ENCODE measurements at places on chromosomes 11 and 22.
A peak's percentile ranks its signal among the peaks of the same experiment; 100 is the strongest.

GRCh38 chr11:46034041-46034440 lies 87.2 kb downstream of the PHF21A start:
- DNase-seq = no peak

DNA sequence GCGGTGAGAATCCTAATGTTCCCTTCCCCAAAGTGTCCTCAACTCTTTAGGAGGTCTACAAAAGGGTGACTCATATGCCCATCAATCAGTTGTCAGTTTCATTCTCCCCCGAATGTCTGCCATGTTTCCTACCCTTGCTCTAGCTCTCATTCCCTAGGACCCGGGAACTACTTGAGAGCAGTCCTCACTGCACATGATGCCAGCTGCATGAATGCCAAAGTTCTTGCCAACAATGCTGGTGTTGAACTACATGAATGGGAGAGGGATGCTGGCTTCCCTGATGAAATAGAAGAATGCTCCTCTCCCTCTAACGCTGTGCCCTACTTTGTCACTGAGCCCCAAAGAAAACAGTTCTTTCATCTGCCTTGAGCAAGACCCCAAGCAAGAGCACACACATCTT lies 12.5 kb upstream of the FSHB start:
- DNase-seq = no peak

GRCh38 chr22:18906896-18907295 lies 776 bp downstream of the DGCR6 start:
- DNase-seq = no peak

DNA sequence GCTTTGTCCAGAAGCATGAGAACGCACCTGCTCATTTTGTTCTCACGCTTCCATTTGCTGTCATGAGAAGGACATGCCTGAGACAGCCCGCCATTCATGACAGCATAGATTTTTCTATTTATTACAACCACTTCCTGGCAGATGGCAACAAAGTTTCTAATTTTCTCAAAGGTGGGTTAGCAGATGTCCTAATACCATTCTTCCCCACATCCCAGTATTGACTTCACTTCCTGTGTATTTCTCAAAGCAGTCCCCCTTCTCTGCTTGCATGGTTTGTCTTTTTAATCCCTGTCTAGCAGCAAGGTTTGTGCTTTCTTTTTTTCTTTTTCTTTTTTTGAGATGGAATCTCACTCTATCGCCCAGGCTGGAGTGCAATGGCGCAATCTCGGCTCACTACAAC lies 94.3 kb downstream of the ISX start:
- DNase-seq = no peak

- DNase-seq = no peak
These were observed 209.7 kb downstream of the C11orf91 start for GRCh38 chr11:33490842-33491370.

- no peak for DNase-seq
These were observed 4.9 kb downstream of the PNPLA3 start for GRCh38 chr22:43928468-43928867.

- no peak for DNase-seq
These were observed 134.1 kb downstream of the SPON1 start for GRCh38 chr11:14096606-14097005.

DNA sequence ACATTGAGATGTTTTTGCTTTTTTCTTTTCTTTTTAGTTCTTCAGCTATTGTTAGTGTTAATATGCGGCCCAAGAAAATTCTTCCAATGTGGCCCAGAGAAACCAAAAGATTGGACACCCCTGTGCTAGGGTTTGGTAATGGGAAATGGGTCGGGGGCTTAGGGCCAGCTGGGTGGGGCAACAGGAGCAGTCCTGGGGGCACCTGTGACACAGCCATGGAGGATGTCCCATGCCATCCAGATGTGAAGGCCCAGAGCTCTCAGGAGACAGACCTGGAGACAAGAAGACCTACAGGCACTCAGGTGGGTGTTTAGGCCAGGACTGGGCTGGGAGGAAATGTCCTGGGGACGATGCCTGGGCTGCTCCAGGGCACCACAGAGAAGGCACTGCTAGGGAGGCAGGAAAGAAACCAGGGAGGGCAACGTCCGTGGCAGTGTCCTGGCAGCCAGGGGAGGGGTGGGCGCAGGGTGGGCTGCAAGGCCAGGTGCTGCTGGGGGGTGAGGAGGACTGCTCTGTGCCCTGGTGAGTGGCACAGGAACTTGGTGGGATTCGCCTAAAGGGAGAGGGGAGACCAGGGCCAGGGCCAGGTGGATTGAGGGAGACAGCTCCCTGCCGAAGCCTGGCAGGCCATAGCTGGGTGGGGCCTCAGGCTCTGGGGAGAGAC lies 21.4 kb downstream of the RELT start:
- DNase-seq = no peak

DNA sequence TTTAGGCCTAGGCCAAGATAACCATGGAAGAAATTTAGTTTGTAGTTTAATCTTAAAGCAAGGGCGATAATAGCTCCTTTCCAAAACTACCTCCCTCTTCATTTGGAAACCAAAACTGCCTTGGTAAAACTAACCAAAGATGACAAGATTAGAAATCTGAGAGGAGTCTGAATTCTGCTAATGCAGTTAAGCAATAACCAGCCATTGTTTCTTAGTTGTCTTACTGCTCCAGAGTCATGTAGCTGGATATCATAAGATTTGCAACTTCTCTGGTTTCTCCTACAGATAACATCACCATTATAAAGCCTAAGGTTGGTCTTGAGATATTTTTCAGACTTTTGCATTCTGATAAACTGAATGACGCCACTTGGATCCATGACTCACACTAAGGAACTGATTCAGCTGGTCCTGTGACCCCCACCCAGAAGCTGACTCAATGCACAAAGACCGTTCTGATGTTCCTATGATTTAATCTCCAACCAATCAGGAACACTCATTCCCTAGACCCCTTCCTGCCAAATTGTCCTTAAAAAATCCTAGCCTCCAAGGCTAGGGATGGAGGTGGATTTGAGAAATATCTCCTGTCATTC lies 200.8 kb downstream of the LUZP2 start:
- no peak for DNase-seq

DNA sequence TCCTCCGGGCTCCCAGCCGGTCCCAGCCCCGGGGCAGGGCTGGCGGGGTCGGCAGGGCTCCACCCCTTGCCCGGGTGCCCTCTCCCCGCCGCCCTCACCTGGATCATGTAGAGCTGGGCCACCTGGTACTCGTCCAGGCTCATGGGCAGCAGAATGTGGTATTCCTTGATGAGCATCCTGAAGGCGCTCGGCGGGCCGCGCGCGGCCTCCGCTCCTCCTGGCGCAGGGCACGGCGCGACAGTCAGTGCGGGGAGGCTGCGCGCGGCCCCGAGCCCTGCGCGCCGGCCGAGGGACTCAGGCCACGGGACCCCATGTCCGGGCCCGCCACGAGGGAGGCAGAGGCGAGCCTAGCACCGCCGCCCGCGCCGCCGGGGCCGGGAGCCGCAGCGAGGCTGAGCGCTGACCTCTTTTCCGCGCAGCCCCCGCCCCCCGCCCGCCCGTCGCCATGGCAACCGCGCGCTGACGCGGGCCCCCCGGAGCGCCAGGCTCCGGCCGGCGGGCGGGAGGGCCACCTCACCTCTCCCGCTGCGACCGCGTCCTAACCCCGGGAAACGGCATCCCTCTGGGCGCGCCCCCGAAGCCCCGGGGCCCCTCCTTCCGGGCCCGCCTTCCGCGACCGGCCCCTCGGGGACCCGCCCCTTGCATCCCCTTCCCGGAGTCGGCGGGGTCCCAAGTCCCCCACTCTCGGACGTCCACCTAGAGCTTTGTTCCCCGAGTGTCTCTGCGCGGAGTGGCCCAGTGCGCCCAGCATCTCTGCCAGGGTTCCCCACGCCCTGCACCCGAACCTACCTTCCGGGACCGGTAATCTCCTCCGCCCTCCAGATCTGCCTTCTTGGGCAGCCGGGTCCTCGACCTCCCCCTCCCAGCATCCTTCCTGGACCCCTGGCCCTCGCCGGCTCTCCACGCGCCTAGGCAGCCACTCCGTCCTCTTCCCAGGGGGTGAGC lies 886 bp downstream of the PITPNM1 start:
- DNase-seq = peak; percentile 60

DNA sequence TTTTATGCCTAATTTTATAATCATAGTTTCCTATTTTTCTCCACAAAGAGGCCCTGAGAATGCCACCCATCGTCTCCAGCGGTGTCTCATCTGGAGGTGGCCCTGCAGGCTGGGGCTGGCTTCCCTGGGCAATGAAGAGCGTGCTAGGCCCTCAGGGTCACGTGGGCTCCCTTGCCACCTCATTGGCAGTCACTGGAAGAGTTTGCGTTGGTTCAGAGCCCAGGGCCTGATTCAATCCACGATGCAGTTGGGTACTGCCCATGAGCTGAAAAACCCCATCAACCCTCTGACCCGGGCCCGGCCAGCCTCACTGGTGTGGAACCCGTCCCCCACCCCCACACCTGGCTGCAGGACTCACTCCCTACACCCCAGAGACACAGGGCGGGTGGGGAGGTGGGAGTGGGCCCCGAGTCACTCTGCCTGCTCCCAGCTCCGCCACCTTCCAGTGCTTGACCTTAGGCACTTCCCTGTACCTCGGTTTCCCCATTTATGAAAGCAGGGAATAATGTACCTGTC lies 43.4 kb upstream of the A4GALT start:
- no peak for DNase-seq

DNA sequence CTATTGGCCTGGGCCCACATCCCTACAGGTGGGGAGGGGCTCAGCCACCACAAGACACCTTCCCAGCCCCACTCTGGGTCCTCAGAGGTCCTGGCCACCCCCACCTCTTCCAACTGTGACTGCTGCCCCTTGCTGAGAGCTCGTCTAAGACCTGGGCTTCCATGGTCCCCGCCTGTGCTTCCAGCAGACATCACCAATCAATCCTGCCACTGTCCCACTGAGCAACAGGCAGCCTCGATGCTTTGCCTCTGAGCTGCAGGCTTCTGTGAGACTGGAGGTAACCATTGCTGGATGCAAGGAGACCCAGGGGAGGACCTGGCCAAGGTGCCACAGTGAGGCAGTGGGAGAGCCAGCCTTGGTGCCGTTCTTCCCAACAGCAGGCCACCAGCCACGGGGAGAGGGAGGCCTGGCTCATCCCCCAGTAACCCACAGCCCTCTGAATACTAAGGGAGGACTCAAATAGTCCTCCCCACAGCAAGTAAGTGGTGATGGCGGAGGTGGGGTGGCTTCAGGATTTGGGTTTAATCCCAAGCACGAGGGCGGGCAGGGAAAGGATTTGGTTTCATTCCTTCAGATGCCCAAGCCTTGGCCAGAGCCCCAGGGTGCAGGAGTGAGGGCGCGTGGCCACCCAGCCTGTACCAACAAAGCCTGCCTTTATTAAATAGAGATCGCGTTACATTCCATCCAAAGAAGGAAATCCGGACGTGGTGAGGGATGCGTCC lies 5.5 kb upstream of the FADS3 start:
- DNase-seq = no peak

DNA sequence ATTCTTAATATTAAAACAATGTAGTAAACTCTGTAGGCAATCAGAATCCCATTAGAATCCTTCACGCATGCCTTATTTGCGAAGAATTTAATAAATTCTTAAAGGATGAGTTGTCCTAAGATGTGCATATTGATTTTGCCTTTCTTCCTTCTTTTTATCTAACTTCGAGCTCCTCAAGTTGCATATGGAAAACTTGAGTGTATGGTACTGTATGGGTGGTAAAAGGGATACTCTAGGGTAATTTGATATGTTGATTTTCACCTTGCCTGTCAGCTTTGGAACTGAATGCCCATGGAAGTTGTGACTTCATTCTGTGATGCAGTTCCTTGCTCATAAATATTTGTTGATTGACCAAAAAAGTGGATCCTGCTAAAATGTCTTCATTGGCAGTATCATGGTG lies 193.8 kb downstream of the DDX10 start:
- DNase-seq = no peak

GRCh38 chr22:28397306-28397705 lies 282.3 kb downstream of the TTC28 start:
- no peak for DNase-seq

- no peak for DNase-seq
These were observed 35.9 kb downstream of the MYO18B start for GRCh38 chr22:25777870-25778269.

DNA sequence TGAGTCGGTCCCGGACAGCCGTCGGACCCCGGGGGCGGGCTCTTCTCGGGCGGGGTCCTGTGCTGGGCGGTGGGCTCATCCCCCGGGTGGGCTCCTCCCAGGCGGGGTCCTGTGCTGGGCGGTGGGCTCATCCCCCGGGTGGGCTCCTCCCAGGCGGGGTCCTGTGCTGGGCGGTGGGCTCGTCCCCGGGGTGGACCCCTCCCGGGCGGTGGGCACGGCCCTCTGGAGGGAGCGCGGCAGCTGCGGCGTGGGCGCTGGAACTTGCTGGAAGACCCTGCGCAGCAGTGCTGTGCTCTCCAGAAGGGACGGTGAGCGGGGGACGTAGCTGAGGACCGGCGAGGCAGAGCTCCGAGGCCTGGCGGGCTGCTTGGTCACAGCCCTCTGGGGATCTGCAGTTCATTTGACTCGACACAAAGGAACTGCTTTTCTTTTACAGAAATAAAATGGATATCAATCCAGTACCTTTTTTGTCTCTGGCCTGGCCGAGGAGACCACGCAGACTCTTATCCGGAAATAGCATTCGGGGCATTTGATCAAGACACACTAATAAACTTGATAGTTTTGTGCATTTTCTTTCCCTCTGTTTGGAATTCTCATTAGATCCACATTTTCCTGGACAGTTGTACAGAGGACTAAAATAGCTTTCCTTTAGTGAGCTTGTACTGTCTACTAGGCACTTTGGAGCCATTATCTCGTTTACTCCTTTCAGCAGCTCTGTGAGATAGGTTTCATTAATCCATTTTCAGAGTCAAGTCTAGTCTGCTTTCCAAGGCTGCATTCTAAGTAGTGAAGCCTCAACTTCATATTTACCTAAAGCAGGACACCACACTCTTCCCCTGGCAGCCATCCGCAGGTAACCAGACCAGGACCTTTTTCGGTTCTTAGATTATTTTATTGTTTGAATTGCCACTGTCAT lies 812 bp downstream of the JAM3 start:
- peak; percentile 63 for DNase-seq

DNA sequence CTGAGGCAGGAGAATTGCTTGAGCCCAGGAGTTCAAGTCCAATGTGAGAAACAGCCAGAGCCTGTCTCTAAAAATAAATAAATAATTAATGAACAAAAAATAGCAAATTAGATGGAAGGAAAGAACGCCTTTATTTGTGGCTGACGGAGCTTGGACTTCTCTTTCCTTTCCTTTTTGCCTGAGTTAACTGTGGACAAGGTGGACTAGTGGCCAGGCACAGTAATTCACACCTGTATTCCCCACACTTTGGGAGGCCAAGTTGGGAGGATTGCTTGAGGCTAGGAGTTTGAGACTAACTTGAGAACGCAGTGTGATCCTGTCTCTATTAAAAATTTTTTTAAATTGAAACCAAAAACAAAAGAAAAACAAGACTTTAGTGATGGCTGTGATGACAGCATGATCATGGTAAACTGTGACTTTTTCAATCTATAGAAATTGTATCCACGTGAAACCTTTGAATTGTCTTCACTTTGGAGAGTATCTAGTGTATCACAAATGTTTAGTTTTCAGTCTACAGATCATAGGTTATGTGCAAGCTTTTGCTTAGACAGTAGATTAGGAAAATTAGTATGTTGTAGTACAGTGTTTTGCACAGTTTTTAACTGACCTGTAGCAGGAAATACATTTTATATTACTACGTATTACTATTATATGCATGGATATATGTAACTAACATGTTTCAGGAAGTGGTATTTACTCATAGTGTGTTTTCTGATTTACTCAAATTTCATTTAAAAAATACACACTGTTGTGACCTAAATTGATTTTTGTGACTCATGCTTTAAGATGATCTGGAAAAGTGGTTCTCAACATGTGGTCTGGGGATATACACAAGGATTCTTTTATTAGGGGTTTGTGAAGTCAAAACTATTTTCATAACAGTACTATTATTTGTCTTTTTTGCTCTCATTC lies 42.1 kb downstream of the KDM2A start:
- DNase-seq = no peak

GRCh38 chr11:13940907-13941256 lies 21.6 kb upstream of the SPON1 start:
- no peak for DNase-seq
